ENCODE measurements at places on chromosomes 6 and 20.

DNA sequence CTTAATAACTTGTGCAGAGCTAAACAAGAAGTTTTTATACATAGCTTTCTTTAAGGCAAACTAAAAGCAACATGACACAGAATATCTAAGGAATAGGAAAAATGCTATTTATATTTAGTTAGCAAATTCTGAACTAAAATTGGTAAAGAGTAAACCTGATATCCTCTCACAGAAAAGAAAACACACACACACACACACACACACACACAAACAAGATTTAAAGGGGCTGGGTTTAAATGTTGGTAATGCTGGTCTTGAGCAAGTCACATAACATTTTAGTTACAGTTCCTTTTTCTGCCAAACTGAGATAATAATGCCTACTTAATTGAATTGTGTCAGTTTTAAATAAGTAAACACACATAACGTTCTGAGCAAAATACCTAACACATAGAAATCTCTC, 1.6 kb downstream of the TRDN start:
- no peak for DNase-seq

- no peak for DNase-seq
Observed at GRCh38 chr6:144922120-144922722, 637.1 kb downstream of the UTRN start.

- DNase-seq = peak; percentile 15
Observed at GRCh38 chr6:41531591-41532582, 14.3 kb upstream of the FOXP4 start.

- no peak for DNase-seq
Observed at GRCh38 chr6:106748547-106749207, 119.3 kb downstream of the QRSL1 start.

DNA sequence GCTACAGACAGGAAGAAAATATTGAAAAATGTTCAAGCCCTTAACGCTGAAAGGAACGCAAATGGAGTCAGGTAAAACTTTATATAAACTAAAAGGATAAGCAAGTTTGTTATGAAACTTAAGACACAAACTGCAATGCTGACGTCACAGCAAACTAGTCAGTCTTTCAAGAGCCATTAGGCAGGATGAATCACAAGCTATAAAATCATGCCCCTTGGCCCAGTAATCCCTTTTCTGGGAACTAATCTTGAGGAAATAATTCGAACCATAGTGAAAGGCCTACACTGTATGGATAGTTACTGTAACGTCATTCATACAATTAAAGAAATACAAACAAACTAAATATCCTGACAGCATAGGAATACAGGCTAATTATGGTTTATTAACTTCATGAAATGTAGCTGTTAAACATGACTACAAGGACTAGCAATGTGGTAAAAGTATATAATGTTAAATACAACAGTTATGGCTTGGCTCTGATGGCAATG, 42.7 kb upstream of the HINT3 start:
- peak; percentile 36 for DNase-seq

DNA sequence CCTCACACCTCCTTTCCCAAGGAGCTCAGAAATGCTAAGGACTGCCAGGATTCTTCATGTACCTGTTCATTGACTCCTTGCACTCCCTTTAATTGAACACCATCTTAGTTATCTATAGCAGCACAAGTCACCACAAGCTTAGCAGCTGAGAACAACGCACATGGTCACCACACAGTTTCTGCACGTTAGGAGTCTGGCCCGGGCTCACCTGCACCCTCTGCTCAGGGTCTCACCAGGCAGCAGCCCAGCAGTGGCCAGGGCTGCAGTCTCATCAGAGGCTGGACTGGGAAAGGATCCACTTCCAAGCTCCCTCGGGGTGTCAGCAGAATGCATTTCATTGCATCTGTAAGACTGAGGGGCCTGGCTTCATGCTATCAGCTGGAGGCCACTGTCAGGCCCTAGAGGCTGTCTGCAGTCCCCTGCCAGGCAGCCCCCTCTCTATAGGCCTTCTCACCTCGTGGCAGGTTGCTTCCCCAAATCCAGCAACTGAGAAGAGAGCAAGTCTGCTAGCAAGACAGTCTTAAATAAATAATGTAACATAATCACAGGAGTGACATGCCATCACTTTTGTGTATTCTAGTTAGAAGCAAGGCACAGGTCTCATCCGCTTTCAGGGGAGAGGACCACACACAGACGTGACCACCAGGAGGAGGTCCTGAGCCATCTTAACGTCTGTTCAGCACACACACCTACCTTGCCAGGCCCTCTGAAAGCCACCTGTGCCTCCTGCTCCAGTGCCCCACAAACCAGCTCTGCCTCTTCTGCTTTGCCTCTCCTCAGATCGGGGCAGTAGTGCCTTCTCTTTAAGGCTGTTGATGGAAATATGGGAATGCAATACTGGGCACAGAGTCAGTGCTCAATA, 165.2 kb upstream of the CST7 start:
- no peak for DNase-seq

GRCh38 chr6:156780962-156781853, 4.0 kb downstream of the ARID1B start:
- no peak for DNase-seq

GRCh38 chr6:147806697-147807096, 298.2 kb downstream of the SAMD5 start:
- no peak for DNase-seq

- no peak for DNase-seq
Observed at GRCh38 chr20:32116079-32116521, 6.6 kb downstream of the TM9SF4 start.

- DNase-seq = no peak
Observed at GRCh38 chr20:15318682-15319081, 981.3 kb upstream of the FLRT3 start.

DNA sequence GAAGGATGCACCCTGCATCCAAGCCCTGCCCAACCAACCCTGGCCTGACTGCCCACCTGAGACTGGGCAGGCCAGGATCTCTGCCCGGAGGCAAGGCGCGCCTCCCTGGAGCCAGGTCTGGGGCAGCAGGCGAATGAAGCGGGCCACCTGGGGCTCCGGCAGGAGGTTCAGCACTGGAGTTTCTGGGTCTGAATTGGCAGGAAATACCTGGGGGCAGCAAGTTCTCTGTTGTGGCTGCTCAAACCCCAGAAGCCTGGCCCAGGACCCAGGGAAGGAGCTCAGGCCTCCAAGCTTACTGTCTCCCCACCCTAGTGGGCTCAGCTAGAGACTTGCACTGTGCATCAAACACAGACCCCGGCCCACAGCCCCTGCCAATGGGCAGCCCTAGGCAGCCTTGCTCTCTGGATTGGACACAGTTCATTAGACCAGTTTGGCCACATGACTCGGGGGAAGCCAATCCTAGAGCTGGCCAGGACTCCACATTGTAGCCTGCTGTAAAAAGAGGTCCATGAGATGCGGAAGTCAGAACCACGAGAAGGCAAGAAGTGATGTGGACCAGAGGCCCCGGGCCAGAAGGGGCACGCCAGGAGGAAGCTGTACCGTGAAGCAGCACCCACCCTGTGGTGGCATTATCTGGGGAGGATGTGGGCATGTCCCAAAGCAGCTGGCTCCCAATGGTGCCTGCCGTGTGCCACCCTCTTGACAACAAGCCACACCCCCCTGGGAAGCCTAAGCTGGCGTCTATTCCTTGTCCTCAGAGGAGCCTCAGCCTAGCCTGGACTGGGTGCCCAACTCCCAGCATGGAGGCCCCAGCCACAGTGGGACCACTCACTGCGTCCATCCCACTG, 3.1 kb downstream of the CPXM1 start:
- no peak for DNase-seq

GRCh38 chr6:147201885-147202515, 2.2 kb upstream of the STXBP5 start:
- no peak for DNase-seq
